ENCODE measurements at places on chromosomes 13 and 19.

GRCh38 chr13:97574926-97575325 is 141.0 kb downstream of the RAP2A start:
- DNase-seq = no peak

DNA sequence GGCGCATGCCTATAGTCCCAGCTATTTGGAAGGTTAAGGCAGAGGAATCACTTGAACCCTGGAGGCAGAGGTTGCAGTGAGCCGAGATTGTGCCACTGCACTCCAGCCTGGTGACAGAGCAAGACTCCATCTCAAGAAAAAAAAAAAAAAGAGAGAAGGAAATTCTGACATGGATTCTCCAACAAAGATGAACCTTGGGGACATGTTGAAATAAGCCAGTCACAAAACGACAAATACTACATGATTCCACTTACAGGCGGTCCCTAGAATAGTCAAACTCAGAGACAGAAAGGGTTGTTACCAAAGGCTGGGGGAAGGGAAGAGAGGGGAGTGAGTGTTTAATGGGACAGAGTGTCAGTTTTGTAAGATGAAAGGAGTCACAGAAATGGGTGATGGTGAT is 66.4 kb downstream of the F2RL3 start:
- no peak for DNase-seq

DNA sequence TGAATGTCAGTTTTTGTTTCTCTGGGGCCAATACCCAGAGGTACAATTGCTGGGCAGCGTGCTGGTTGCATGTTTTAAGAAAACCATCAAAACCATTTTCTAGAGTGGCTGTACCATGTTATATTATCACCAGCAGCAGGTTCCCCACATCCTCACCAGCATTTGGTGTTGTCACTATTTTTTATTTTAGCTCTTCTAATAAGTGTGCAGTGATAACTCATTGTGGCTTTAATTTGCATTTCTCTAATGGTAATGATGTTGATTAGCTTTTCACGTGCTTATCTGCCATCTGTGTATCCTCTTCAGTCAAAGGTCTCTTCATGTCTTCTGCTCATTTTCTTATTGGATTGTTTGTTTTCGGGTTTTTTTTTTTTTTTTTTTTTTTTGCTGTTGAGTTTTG is 21.9 kb downstream of the PAK4 start:
- no peak for DNase-seq

- no peak for DNase-seq
Observed at GRCh38 chr13:75579529-75579928, 29.9 kb downstream of the UCHL3 start.

DNA sequence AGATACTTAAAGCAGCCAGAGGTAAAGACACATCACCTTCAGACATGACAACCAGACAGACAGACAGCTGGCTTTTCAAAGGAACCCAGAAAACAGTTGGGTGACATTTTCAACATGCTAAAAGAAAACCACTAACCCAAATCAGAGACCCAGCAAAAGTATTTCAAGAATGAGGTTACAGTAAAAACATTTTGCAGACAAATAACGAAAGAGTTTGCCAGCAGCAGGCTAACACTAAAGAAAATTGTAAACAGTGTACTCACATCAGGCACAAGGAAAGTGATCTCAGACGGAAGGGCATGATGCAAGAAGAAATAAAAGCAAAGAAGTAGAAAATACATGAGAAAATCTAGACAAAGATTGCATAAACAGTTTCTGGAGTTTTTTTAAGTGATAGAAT is 46.4 kb downstream of the AP1M1 start:
- no peak for DNase-seq

DNA sequence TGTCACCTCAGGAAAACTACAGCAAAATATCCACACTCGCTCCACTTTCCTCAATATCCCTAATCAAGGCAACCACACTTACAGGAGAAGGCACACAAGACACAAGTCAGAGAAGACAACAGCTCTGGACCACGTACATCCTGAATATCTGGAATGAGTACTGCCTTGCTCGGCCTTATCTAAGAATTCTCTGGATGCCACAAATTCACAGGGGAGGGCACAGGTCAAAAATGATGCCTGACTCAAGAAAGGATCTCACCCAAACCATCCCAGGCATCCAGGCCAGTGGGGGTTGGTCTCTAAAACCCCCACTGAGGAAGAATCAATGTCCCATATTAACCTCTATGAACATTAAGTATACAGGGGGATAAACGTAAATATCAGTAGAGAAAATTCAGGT is 29.9 kb downstream of the ATP7B start:
- no peak for DNase-seq

DNA sequence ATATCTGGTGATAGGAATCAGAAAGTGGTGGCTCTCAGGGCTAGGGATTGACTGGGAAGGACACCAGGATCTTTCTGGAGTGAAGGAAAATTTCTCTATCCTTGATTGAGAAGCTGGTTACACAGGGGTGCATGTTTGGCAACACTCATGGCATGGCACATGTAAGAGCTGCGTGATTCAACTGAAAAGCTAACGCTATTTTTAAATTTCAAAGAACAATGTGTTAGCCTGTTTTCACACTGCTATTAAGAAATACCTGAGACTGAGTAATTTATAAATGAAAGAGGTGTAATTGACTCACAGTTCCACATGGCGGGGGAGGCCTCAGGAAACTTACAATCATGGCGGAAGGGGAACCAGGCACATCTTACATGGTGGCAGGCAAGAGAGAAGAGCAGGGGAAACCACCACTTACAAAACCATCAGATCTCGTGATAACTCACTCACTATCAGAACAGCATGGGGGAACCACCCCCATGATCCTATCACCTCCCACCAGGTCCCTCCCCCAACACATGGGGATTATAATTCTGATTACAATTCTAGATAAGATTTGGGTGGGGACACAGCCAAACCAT is 7.4 kb downstream of the SIGLEC8 start:
- no peak for DNase-seq

DNA sequence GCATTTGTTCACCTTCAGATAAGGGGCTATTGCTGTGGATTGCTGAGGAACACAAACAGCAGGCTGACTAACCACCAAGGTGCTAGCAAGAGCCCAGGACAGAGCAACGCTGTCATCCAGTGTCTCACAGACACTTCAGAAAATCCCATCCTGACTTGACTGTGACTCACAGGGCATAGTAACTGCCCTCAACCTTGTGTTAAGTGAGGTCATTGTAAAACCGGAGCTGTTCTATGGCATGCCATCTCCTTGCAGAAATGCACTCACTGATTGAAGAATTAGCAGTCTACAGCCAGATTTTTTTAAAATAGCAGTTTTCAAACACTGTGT is 51.1 kb downstream of the TNFRSF19 start:
- no peak for DNase-seq

DNA sequence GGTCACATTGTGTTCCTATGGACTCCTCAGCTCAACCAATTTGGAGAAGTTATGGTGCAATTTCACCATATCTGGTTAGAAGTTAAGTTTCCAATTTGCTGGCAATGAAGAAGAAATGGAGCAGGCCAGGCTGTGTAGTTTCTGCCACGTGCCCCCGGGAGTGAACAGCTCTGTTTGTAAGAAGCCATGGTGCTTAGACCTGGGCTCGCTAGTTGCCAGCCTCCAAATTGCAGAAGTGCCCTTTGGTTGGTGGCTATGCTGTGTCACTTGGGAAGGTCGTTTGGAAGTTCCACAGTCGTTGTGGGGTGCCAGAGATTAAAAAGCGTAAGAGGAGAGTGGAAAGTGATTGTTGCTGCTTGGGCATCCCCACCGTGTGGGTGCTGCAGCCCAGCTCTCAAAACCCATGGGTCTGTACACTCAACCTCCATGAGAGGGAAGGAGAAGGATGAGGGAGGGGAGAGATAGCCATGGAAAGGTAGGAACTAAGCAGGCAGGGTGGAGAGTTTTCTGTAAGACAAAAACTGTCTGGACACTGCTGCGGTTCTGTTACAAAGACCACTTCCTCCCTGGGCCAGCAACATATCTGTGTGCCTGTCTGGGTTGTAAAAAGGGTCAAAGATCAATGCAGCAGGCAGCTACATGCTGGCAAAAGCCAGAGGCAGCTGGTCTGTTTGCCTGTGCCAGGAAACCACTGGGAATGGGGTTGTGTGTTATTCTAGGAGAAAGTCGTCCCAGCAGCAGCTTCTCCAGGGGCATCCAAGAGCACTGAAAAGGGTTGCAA is 10.8 kb downstream of the ALOX5AP start:
- DNase-seq = no peak

GRCh38 chr13:113452942-113453901 is at the start of gene ADPRHL1:
TSS of gene ADPRHL1 (minus strand) at chr13:113453488. CDS start at chr13:113453437, 51 bp downstream.
- no peak for DNase-seq

DNA sequence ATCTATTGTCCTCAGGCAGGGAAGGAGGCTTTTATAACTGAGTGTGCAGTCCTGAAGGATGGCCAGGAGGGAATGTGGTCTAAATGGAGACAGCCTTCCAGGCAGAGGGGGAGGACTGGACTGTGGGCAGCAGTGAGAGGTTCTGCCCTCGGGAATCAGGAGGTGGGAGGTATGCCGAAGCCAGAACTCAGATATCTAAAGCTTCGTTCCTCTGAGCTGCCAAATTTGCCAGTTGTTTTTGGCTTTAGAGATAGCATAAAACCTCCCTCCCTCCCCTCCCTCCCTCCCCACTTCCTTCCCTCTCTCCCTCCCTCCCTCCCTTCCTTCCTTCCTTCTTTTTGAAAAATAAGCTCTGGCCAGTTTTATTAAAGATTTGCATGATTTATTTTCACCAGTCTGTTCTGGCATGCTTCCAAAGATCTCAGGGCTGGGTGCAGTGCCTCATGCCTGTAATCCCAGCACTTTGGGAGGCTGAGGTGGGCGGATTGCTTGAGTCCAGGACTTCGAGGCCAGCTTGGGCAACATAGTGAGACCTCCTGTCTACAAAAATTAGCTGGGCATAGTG is 2.4 kb downstream of the MEDAG start:
- no peak for DNase-seq

Data from stimulated activated CD8-positive, alpha-beta memory T cell treated with anti-CD3 and anti-CD28 coated beads, Interleukin-2, amount 100 ng/mL, for 1 hour (primary cell).